Stimulated activated CD8-positive, alpha-beta memory T cell treated with anti-CD3 and anti-CD28 coated beads, Interleukin-2, amount 100 ng/mL, for 1 hour (primary cell): ENCODE measurements at places on chromosomes 4 and X.

- DNase-seq = no peak
These were observed 48.5 kb downstream of the SMAD1 start for GRCh38 chr4:145530189-145530588.

GRCh38 chr4:154807042-154807630 is 26.1 kb downstream of the RBM46 start:
- DNase-seq = no peak

GRCh38 chrX:149829751-149830191 is 48.0 kb downstream of the MAGEA9 start:
- DNase-seq = no peak

DNA sequence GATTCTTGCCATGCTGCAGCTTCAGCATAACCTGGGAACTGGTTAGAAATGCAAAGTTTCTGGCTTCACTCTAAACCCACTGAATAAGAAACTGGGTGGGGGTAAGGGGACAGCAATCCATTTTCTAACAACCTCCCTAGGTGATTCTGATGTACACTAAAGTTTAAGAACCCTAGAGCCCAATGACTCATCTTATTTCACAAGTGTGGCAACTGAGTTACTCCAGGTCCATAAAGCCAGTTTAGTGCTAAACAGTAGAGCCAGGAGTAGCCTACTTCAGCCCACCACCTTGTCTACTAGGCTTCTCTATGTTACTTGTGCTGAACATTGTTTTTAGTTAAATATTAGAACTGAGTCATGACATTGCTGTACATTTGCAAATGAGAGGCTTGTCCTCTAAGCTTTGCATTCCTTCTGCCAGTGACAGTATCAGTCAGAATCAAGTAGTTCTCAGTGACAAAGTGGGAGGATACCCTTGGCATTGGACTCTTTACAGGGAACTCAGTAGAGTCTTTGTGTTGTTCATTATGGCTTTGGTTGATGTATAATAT is 518.0 kb downstream of the RPA4 start:
- no peak for DNase-seq
